Body of pancreas (tissue), 4 donors: ENCODE measurements at places on chromosomes 5 and 9.

DNA sequence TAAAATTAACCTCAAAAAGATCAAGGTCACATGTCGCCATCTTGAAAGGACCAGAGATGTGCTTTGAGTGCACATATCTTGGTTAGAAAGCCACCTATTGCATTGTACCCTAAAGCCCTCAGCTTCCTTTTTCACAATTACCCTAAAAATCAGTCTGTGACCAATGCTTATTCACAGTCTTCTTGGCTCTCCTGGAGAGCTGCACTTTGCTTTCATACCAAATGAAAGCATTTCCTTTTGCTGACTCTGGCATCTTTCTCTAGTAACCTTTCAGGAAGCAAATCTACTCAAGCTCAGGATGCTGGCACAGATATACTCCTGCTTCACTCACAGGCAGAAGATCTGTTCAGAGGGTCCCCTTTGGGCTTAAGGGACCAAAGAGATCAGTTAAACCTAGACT lies 160.7 kb upstream of the PUM3 start:
- no peak for DNase-seq

DNA sequence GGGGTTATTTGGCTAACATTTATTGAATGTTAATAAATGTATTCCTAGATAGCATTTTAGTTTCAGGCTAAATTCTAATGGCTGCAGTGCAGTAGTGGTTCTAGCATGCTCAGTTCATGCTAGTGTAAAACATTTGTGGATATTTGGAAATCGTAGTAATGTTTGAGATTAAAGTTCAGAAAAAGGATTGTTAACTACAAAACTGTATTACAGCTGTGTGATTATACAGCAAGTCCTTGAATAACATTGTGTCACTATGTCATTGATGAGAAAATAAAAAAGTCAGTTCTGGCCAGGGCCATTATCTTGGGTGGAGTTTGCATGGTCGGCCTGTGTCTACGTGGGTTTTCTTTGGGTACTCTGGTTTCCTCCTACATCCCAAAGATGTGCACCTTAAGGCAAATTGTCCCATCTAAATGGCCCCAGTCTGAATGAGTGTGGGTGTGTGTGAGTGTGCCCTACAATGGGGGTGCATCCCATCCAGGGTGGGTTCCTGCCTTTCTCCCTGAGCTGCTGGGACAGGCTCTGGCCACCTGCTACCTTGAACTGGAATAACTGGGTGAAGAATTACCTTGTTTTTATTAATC lies 8.8 kb downstream of the ZSWIM6 start:
- no peak for DNase-seq

- DNase-seq: no peak
Measured at GRCh38 chr5:159801303-159801702, 115.0 kb upstream of the ADRA1B start.

GRCh38 chr5:138770291-138770690 lies 17.1 kb downstream of the CTNNA1 start:
- no peak for DNase-seq

GRCh38 chr9:114908104-114908622 lies 22.2 kb downstream of the TNFSF8 start:
- peak; percentile 47 for DNase-seq
